ENCODE measurements at places on chromosomes 1 and 21.

DNA sequence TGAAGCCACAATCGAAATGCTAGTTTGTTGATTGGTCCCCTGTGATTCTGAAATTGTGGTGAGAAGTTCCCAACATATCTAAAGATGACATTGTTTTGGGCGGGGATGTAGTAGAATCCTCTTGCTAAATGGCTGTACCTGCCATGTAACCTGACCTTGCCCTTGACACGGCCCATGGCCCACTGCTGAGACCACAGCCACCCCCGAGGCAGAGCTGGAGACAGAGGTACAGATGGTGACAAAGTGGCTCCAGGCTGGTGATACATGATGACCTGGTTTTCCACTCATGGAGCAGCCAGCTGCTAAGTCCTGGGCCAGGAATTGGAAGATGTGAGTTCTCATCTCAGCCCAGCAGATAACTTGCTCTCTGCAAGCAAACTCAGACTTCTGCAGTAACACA lies 226.5 kb downstream of the FOXD2 start:
- DNase-seq = no peak

GRCh38 chr1:168243198-168243597 lies 17.4 kb downstream of the SFT2D2 start:
- no peak for DNase-seq

- DNase-seq = no peak
Measured at GRCh38 chr1:173473599-173474011, 3.5 kb upstream of the PRDX6 start.

GRCh38 chr1:7127322-7128075 lies 342.2 kb downstream of the CAMTA1 start:
- no peak for DNase-seq

DNA sequence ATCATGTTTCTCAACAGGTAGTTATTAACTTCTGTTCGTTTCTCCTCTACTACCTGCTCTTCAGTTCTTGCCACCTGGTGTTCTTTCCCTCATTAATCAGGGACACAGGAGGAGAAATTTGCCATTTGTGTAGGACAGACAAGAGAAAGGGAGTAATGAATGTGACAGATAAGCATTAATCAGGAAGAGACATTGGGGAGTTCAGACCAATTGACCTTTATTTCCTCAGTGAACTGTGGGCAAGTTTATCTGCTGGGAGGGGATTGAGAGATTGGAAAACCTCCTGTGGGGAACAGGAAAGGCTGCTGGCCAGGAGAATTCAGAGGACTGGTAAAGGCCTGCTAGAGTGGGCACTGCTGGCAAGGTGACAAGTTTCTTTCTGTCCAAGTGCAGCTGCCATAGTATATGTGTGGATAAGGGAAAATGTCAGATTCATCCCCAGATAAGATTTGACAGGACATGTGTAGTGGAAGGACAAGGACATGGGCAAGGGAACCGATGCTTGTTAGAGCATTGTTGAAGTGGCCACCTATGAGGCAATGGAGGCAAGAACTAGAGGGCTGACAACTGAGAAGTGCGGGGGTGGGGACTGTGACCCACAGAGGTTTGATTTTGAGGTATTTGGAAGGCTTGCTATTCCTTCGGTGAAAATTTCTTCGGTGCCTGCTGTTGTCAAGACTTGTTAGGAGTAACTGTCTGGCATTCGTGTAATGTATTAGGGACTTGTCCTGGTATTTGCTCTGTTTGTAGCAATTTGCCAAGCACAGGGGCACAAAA lies 12.6 kb downstream of the SZT2 start:
- no peak for DNase-seq
